ENCODE measurements at places on chromosomes 6 and 20.

DNA sequence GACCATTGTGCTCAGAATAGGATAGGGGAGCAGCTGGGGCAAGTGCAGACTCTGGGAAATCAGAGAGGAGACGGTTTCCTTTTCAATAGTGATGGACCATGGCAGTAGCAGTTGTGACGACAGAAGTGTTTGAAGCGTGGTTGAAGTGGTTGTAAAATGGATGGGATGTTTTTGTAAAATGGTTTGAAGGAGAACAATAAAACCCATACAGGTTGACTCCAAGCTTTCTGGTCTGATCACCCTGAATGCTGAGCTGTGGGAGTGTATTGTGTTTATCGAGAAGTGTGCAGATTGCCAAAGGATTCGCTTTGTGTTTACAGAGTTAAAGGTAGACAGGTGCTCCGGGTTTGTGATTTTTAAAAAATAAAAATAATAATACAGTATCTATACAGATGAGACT, 255.2 kb upstream of the SULF2 start:
- DNase-seq, result no peak

- peak; percentile 30 for DNase-seq
Observed at GRCh38 chr6:27312146-27312949, at the start of gene POM121L2. Gene POM121L2, minus strand, starts transcription at chr6:27312273. Its CDS starts 103 bp downstream, at chr6:27312170.

GRCh38 chr6:135600931-135601330, 103.4 kb upstream of the AHI1 start:
- DNase-seq, result no peak

GRCh38 chr6:33826537-33826936, 22.7 kb upstream of the MLN start:
- no peak for DNase-seq

DNA sequence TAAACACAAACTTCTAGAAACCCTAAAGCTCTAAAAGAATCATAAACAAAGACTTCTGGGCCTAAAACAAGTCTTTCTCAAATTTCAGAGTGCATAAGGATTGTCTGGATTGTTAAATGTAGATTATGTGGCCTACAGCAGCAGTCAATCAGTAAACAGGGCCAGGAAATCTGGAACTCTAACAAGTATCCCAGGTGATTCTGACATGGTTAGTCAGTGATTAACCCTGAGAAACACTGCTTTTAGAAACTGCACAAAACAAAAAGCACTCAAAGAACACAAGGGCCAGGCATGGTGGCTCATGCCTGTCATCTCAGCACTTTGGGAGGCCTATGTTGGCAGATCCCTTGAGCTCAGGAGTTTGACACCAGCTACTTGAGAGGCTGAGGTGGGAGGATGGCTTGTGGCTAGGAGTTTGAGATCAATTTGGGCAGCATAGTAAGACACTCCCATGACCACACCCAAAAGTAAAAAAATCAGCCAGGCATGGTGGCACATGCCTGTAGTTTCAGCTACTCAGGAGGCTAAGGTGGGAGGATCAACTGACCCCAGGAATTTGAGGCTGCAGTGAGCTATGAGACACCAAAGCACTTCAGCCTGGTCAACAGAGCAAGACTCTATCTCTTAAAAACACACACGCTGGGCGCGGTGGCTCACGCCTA, 5.9 kb downstream of the MED20 start:
- no peak for DNase-seq

- no peak for DNase-seq
Observed at GRCh38 chr6:24223115-24223919, 97.3 kb downstream of the NRSN1 start.

GRCh38 chr6:168609026-168609685, 168.2 kb downstream of the SMOC2 start:
- DNase-seq, result no peak

- DNase-seq, result no peak
Observed at GRCh38 chr6:68007717-68008116, 627.4 kb upstream of the ADGRB3 start.

DNA sequence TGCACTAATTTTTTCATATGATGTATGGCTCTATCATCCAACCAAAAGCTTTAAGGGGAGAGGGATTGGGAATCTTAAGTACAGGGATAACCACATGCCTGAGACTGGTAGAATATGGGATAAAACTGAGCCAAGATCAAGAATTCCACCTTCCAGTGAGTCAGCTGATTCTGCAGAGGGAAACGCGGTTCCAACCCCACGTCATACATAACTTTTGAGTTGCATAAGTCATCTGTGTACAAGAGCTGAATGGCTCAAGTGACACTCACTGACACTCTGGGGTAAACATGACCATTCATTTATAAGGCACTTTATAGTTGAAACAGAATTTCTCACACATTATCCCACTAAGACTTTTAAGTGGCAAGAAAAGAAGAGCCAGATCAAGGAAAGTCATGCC, 16.4 kb downstream of the TRIM27 start:
- DNase-seq, result peak; percentile 10

DNA sequence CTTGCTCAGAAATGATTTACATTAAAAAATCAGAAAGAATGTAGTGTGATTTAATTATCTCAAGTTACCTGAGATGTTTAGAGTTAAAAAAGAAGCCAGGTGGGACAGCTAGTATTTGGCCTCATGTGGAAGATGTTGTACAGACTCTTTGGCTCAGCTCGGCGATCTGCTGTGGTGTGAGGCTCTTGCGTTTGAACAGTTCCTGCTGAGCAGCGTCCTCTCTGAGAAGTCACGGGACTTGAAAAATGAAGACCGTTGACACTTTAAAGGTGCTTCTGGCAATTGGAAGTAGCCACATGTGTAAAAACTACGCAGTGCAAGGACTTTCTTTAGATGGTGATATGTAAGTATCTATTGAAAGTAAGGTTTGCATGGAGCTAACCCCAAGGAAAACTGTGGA, 169.0 kb downstream of the BACH2 start:
- no peak for DNase-seq

- DNase-seq, result no peak
Observed at GRCh38 chr6:170463101-170463721, 89.9 kb downstream of the PSMB1 start.
